ENCODE measurements at places on chromosomes 16 and 17.

- no peak for DNase-seq
Observed at GRCh38 chr16:49596648-49597291, 223.2 kb downstream of the C16orf78 start.

- DNase-seq: no peak
Observed at GRCh38 chr17:42285346-42286050, 2.8 kb upstream of the STAT5A start.

DNA sequence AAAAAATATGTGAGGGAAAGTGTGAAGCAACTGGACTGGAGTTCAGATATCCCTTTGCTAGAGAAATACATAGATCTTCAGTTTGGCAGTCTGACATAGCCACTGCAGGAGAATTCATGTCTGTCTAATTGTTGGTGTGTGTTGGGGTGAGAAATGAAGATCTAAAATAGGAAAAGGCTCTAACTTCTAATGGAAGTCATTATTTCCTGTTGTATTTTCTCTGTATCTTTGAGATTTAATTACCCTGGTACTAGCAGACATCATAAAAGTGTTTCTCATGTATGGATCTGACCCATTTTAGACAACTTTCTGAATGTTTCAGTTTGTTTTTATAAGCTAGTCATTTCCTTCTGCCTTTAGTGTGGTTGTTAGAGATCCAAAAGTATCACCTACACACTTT is 128.3 kb downstream of the NLK start:
- DNase-seq: no peak

DNA sequence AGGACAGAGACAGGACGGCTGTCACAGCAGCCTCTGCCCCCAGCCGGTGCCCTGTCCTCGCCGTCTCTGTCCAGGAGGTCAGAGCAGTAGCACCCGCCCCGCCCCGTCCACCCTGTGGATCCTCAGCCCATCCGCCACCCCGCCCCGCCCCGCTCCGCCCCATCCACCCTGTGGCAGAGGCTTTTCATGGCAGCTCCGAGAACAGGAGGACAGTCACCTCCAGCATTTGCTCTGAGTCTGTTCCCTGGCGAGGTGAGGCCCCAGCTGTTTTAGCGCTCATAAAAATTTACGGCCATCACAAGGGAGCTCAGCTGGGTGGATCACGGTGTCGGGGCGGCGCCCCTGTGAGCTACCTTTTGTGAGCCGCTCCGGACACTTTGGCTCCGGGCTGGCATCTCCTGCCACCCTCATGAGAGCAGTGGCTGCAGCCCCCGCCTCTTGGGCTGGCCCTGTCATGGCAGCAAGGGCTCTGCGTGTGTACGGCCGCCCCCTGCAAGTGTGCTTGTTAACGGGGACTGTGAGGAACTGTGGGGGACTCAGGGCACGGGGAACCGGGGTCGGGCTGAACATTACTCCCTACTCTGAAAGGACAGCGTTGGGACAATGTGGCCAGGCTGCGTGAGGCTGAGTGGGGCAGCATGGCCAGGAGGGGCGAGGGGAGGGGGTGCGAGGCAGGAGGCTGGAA is 32.3 kb upstream of the GNG13 start:
- DNase-seq: no peak

- DNase-seq: no peak
Observed at GRCh38 chr16:598823-599739, 9.2 kb downstream of the RAB40C start.

DNA sequence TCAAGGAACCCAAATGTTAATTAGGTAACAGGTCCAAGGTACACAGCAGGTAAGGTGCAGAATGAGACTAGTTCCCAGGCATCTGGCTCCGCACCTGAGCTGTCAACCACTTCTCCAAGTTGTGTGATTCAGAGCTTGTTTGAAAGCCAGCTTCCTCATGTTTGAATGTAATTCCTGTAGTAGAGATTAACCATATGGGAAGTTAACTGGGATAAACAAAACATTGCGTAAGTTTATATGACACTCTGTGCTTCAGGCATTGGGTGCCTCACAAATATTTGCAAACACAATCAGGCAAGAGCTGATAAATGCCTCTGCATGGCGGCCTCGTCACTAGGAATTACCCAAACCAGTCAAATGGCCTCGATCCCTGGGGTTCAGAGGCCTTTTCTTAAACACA is 27.9 kb upstream of the CPHXL start:
- no peak for DNase-seq

DNA sequence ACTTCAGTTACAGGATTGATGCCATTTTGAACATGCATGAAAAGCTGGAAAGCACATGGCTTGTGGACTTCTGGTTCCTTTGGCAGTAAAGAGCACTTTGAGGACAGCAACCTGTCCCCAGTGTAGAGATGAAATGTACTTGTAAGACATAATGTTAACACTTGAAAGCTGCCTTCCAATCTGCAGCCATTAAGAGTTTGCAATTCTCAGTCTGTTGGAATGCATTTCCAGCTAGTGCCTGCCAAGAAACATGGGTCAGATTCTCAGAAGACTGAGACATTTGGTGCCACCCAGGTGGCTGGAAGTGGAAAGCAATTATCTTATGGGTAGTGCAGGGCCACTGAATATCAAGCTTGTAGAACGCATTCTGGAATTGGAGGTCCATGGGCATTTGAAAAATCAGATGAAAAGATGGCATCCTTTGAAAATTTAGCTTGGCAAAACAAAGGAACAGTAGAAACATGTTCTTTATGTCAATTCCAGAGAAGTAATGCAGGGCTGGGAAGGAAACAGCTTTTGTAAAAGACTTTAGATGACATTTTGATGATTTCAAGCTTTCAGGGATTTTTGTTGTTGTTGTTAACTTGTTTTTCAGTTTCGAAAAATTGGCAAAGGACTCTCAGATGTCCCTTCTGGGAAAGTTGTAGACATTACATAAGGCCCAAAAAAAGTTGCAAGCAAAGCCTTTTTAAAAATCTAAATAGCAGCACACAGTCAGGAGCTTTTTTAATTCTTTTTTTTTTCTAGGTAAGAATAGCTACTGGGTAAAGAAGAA is 147.0 kb downstream of the ABCA8 start:
- DNase-seq: no peak

- DNase-seq: no peak
Observed at GRCh38 chr16:68257906-68258800, 6.2 kb upstream of the SLC7A6 start.

DNA sequence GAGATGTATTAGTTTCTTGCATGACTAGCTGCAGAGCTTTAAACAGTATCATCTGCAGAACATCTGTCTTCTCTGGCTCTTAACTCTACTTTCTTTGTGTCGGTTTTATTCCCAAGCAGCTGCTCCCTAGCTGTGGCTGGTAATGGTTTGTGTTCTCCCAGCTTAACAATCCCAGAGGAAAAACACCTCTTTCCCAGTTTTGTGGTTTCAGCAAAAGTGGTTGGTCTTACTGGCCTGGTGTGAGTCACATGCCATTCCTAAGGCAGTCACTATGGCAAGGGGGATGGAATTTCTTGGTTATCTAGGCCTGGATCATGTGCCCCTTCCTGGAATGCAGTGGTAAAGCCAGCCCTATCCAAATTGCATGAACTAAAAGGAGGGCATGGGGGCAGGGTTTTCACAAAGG is 27.5 kb downstream of the OMG start:
- DNase-seq: no peak

DNA sequence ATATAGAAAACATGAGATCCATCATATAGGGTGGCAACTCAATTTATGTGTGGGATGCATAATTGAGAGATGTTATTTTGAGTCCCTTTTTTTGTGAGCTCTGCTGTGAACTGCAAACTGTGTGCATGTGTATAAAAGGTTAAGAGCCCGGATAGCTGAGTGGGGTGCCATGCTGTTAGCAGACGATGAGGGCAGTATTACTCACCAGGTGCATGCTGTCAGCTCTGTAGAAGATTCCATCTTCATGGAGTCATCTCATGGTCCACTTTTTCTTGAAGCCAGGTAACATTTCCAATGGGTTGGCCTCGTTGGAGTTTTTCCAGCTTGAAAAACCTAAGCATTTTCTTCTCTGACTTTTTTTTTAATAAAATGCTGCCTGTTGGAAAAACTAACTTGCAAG is 43.0 kb upstream of the RHBDL3 start:
- DNase-seq: no peak
